Stimulated activated effector memory CD8-positive, alpha-beta T cell treated with anti-CD3 and anti-CD28 coated beads, Interleukin-12 subunit alpha, Interleukin-12 subunit beta, amount 100 ng/mL, for 72 hours (primary cell): ENCODE measurements at places on chromosomes 6 and 20.

- DNase-seq = no peak
These were observed 30.6 kb downstream of the RBM24 start for GRCh38 chr6:17311595-17312311.

- DNase-seq = no peak
These were observed 27.5 kb upstream of the TAF8 start for GRCh38 chr6:42022755-42023384.

- DNase-seq = no peak
These were observed 221.2 kb downstream of the LAMA2 start for GRCh38 chr6:129104131-129104530.

GRCh38 chr6:16948396-16948795, 153.5 kb upstream of the STMND1 start:
- DNase-seq = no peak

GRCh38 chr6:35061102-35061615, 80.0 kb downstream of the TCP11 start:
- DNase-seq = no peak

DNA sequence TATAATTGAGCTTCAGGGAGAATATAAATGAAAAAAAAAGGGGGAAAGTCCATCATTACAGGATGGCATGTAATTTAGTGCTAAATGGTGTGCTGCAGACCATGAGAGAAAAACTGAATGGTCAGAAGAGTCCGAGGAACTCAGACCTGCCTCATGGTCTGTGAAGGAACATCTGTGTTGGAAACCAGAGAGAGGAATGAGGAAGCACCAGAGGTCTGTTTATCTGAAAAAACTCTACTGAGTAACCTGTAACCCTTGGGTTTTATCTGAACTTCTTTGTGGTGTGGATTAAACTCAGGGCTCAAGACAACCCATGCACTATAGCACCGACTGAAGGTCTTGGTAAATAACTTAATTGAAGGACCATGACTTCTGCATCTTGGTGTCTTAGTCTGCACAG, 108.1 kb downstream of the RNF144B start:
- no peak for DNase-seq

DNA sequence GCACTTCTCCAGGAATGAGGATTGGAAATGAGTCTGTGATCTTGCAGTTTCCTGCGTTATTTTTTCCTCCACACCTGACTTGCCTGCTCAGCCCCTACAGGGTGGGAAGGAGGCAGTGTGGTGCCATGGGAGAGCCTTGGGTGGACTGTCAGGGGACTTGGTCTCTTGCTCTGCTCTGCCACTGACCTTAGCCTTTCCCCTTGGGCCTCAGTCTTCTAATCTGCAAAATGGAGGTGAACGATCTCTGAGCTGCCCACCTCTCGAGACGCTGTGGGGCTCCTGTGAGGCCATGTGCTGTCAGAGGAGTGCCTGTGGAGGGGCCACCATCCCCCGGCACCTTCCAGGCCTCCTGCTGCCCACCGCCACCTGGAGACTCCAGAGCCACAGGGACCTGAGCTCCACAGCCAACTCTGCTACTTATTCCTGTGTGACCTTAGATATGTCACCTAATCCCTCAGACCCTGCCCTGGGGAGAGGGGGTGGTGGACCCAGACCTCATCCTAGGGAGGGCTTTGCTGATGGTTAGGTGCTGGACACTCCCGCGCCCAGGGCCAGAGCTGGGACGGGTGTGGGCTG, 45.8 kb upstream of the MLN start:
- no peak for DNase-seq
